Breast epithelium (tissue), 4 donors: ENCODE measurements at places on chromosomes 12 and 14. TPM values are rescaled to one million over a fixed set of nuclear protein-coding genes. Genes with fewer than 3 reads are reported as not detected.

- no peak for DNase-seq
These were observed 7.5 kb upstream of the KLHL42 start for GRCh38 chr12:27772328-27773049.

DNA sequence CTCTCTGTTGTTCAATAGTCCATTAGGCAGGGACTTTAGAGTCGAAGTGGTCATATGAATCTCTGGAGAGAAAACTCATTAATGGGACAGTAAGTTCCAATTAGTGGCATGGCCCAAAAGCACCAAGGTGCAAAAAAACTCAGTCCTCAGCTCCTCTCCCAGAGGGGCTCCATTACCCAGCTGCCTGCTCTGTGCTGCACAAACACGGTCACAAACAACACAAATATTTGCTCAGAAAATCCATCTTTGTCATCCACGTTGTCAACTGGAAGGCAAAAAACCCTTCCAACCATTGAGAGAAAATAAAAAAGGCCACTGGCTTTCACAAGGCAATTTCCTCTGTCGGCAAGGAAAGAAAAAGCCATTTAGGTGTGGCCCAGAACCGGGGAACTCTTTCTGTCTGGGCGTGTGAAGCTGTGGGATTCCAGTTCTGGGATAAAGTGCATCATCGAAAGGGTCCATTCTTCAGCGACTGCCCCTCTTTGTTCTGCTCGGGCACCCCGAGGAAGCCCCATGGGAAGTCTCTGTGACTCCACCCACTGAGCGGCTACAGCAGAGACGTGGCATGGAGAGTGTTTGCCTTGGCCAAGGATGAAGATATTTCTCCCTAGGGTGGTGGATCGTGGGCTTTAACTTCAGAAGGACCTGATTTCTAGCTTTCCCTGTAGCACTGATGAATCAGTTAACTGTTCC, 137.6 kb downstream of the VRK1 start:
- DNase-seq = no peak

- DNase-seq = no peak
These were observed 46.4 kb downstream of the RESF1 start for GRCh38 chr12:32005496-32006125.

DNA sequence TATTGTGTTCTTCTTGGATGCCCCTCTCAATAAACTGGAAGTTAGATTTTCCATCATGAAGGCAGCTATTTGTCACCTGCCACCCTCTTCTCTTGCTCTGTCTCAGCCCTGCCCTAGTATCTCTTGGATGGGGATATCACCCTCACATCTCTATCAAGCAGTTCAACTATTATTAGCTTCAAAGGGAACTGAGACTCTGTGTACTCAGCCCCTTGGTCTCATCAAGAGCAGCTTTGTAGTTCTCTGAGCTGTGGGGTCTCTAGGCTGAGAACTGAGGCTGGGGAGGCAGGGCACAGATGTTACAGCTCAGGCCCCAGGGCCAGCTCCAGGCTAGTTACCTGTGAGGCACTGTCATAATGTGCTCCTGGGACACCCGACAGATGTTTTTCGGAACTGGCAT, 130.3 kb downstream of the DAD1 start:
- no peak for DNase-seq

Gene OR4Q2
- total RNA-seq = not detected
